IPS-NIHi11 (cell line): ENCODE measurements at places on chromosomes 4 and X.

- peak; percentile 88 for DNase-seq
These were observed at the start of gene PPP2R2C for GRCh38 chr4:6472387-6473263. Gene PPP2R2C, minus strand, starts transcription at chr4:6472614. Its CDS starts 385 bp downstream, at chr4:6472229.

GRCh38 chrX:87727620-87728019, 210.0 kb downstream of the KLHL4 start:
- DNase-seq = no peak

DNA sequence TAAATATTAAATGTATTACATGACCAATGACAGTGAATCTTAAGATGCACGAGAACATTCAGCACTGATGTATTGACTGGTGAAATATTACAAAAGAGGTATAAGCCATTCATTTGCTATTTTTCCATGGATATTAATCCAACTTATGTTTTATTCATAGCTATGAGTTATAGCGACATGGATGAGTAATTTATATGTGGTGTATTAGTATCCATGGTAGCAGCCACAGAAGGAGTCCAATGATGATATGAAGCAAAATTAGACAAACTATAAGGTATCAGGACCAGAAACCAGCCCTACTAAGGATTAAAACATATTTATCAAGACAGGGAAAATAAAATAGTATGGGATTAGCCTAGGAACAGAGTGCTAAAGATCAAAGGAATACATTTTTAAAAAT, 50.7 kb downstream of the THAP9 start:
- DNase-seq = no peak

- no peak for DNase-seq
These were observed 191.2 kb downstream of the IDS start for GRCh38 chrX:149313871-149314371.

DNA sequence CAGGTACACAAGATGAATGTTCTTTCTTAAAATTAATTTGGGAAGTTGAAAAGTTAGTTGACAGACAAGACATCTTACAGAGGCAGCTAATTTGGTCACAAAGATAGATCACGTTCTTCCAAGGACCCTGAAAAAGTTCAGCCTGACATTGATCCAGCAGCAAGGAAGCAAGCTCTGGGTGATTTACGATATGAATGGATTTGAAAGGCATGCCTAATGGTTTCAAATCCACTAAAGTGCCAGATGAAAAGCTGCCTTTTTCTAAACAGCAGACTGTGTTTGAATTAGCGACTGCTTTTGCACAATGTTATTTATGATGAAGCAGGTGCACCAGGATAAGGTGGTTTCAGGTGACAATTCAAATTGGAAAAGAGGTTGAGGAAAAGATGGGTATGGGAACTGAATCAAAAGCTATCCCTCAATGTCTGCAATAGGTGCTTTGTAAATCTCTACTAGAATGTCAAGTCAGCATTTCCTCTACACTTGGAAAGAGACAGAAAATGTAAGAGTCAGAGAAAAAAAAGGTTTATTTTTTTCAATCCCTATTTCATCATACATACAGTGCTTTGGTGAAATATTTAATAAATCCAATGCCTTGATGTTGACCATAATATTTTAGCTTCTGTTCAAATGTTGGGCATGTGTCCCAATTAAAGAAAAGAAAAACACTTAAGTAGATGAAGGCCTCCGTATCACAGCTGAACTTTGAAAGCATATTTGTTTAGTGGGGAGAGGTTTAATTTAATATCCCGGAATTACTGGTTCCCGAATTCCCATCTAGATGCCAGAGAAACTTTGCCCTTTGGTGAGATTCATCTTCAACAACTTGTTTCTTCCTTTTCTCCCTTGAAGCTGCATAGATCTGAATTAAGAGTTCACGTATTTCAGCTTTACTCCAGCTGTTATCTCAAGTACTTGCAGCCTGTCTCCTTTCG, 6.0 kb downstream of the RASGEF1B start:
- no peak for DNase-seq

- no peak for DNase-seq
These were observed 4.7 kb downstream of the MAGEB17 start for GRCh38 chrX:16171944-16172343.

GRCh38 chr4:101967697-101968346, 177.3 kb downstream of the BANK1 start:
- DNase-seq = no peak

DNA sequence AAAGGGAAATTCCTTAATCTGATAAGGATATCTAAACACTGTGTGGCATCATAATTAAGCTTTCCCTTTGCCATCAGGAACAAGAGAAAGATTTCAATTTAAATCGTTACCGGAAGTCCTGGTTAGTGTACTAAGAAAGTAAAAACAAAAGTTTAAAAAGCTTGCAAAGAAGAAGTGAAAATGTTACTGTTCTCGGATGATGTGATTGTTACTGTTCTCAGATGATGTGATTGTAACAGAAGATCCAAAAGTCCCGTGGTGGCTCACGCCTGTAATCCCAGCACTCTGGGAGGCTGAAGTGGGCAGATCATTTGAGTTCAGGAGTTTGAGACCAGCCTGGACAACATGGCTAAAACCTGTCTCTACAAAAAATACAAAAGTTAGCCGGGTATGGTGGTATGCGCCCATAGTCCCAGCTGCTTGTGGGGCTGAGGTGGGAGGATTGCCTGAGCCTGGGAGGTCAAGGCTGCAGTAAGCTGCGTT, 62.5 kb downstream of the RGS12 start:
- DNase-seq = no peak

DNA sequence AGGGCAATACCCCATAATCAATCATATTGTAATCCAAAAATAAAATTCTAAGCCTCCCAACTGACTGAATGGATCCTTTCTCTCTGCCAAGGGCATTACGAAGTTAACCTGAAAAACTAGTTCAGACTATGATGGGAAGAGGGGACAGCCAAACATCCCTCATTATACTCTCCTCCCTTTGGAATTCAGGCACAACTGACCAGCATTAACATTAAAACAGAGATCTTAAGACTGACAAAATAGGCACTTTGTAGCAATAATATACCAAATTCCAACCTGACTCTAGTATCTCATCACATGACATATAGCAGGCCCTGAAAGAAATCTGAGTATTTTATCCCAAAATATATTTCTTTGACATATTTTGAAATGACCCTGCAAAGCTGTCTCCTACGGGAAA, 55.0 kb upstream of the SPP1 start:
- DNase-seq = no peak

DNA sequence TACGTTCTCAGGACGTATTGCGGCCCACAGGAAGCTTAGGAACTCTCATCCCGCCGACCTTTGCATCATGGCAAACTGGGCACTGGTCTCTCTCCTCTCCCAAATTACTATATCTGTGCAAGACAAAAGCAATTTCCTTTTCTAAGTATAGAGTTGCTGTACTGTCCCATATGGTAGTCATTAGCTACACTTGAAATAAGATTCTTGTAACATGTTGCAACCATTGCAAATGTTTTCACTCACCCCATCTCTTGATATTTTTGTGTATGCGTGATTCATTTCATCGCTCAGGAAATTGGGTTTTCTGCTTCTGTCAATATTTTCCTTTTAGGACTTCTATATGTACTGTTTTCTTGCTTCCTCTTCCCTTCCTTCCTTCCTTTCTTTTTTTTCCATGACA, 15.7 kb downstream of the ARMCX6 start:
- no peak for DNase-seq

DNA sequence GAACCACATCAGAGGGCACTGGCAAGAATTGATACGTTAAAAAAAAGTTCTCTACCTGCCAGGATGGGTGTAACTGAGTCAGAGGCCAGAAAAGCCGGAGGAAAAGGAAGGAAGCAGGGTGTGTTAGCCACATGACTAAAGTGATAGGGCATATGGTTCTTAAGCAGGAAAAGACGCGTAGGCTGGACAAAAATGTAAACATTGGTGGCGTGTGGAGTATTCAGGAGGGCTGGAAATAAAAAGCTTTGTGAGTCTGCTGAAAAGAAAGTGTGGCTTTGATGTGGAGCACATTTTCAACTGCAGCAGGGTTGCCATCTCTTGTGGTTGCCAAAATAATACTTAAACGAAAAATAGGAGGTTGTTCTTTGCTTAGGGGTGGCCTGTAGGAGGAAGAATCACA, 186.5 kb upstream of the RPL34 start:
- no peak for DNase-seq

GRCh38 chrX:85611926-85612325, 232.5 kb upstream of the POF1B start:
- DNase-seq = no peak

GRCh38 chrX:148612431-148612830, 112.0 kb downstream of the AFF2 start:
- no peak for DNase-seq

GRCh38 chr4:55330241-55330640, 15.8 kb upstream of the SRD5A3 start:
- no peak for DNase-seq

DNA sequence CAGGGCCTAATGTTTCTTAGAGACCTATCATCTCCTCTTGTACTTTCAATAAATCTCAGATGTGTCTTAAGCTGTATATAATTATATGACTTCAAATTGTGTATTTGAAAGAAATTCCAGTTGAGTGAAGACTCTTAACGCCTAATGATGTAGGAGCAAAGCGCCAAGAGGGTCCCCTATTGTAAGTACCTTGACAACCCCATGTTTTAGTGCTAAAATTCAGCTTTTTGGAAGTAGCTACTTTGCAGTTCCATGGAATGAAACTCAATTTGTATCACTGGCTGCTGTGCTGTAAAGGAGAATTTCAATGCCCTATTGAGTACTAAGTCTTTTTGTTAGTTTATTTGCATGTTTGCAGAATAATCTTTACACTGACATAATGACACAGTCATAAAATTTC, 1826.6 kb upstream of the AGA start:
- no peak for DNase-seq

- DNase-seq = no peak
These were observed 698.5 kb downstream of the TRAM1L1 start for GRCh38 chr4:116386856-116387255.

GRCh38 chrX:21989384-21989783, 42.7 kb upstream of the PHEX start:
- no peak for DNase-seq

GRCh38 chrX:72576141-72576894, 3.7 kb upstream of the HDAC8 start:
- no peak for DNase-seq

GRCh38 chr4:118225511-118225910, 127.3 kb downstream of the PRSS12 start:
- DNase-seq = no peak

- no peak for DNase-seq
These were observed 84.4 kb downstream of the PPARGC1A start for GRCh38 chr4:23805450-23805851.

GRCh38 chrX:54043541-54044125, 640 bp downstream of the PHF8 start:
- DNase-seq = peak; percentile 36

GRCh38 chr4:105225500-105225899, 78.8 kb downstream of the TET2 start:
- DNase-seq = no peak

- no peak for DNase-seq
These were observed 30.6 kb upstream of the LCORL start for GRCh38 chr4:18052158-18052557.

GRCh38 chr4:81845761-81846160, 374.1 kb upstream of the RASGEF1B start:
- no peak for DNase-seq

DNA sequence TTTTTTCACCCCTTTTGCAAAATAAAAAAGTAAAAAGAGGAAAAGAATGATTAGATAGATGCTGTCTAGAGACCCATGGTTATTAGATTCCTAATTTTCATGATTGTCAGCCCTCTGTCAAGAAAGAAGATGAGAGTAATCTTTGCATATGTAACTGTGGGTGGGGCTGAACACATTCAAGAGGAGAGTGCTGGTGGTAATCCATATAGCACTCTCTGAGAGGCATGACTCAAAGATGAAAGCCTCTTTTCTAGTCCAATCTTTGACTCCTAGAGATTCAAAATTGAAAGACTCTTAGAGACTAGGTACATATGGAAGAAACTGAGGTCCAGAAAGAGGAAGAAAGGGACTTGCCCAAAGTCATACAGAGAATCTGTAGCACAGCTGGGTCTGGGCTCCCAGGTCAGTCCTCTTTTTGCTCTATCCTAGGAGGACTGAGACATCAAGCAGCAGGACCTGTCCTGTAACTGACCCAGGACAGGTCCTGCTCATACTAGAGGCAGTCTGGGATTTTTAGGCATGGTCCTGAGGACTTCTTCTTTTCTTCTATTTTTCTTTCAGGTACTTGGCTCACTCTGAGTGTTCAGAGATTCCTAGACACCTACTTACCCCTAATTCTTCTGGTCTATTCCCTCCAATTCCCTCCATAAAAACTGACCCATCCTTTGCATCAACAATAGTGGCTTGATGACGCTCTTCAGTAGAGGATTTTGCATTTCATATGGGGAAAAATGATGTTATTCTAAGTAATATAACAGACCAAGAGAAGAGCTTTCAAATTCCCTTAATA, 23.8 kb downstream of the VSIG4 start:
- no peak for DNase-seq

GRCh38 chr4:2648159-2648814, 107.8 kb downstream of the TNIP2 start:
- DNase-seq = no peak

- no peak for DNase-seq
These were observed 1110.5 kb downstream of the RAPGEF2 start for GRCh38 chr4:160213366-160213765.

DNA sequence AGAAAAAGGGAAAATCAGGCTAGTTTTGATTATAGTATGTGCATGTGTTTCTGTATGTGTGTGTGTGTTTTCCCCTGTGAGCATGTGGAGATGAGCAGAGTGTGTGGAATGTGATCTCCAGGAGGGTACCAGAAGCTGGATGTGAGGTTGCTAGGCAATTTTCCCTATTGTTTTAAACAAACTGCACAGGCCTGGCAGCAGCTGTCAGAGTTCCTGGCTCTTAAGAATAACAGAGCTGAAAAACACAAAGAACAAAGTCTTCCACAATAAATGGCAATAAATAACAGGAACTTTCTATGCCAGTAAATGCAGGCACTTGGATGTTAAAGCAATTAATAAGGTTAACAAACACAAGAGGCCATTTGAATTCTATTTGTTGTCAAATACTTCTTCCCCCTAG, 344.6 kb upstream of the CTSO start:
- DNase-seq = no peak

DNA sequence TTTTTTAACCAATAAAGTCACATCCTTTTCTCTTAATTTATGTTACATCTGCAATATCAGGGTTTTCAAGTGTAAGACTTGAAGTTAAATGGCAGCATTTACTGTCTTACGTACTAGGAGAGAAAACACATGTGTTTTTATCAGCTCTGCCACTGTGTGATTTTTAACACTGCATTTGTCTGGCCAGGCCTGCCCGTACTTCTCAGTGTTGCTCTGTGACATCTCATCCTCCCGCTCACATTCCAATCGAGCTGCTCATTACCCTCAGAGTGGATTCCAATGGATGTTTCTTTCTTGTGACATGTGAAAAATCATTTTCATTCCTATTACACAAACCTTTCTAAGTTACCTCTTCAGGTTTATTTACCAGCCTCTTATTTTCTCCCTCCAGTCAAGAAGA, 420.3 kb downstream of the FAT4 start:
- peak; percentile 49 for DNase-seq

- peak; percentile 26 for DNase-seq
These were observed 112.9 kb upstream of the AGA start for GRCh38 chr4:177555007-177555574.

- DNase-seq = peak; percentile 41
These were observed 63.0 kb downstream of the ZNF732 start for GRCh38 chr4:242121-242848.

- DNase-seq = peak; percentile 57
These were observed at the start of gene SHISA3 for GRCh38 chr4:42396752-42397634. Gene SHISA3, plus strand, starts transcription at chr4:42397488. Its CDS starts 569 bp downstream, at chr4:42398057.

- no peak for DNase-seq
These were observed 7.6 kb upstream of the JADE3 start for GRCh38 chrX:46904626-46905025.
